Progenitor cell of endocrine pancreas (in vitro differentiated cells): ENCODE measurements at places on chromosomes 11 and 22. TPM values are rescaled to one million over a fixed set of nuclear protein-coding genes. Genes with fewer than 3 reads are reported as not detected.

DNA sequence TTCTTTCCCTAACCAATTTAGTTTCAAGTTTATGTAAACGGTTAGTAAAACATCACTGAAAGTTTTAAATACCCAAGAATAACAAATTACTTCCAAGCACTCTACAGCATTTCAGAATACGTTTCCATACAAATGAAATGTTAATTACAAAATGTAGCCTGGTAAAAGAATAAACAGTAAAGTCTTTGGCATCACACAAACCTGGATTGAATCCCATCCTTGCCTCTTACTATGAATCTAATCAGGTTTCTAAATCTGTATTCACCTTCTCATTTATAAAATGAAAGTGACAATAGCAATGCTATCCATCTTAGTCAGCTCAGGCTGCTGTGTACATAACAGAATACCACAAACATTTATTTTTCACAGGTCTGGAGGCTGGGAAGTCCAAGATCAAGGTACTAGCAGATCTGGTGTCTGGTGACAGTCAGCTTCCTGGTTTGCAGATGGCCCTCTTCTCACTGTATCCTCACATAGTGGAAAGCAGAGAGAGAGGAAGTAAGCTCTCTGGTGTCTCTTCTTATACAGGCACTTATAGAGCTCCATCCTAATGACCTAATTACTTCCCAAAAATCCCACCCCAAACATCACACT, 19.2 kb downstream of the FAM168A start:
- DNase-seq, result no peak

DNA sequence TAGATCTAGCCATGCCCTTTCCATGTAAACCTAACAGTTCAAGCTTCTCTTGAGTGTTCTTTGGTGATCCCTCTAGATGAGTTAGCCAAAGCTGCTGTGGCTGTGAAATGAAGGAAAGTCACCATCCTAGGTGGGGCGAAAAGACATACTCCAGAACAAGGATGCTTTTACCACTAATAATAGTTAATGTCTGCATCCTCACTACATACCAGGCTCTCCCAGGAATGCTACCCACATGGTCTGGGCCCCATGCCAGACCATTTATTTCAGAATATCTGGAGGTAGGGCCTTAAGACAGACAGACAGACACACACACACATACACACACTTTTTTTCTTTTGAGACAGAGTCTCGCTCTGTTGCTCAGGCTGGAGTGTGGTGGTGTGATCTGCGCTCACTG, 14.7 kb downstream of the ABTB2 start:
- DNase-seq, result no peak

GRCh38 chr11:84886344-84886743, 740.8 kb downstream of the DLG2 start:
- no peak for DNase-seq

- no peak for DNase-seq
Observed at GRCh38 chr11:102177974-102178631, 67.9 kb downstream of the YAP1 start.

GRCh38 chr22:24506802-24507438, 11.8 kb downstream of the UPB1 start:
- DNase-seq, result no peak

- no peak for DNase-seq
Observed at GRCh38 chr11:5243816-5244180, 5.9 kb downstream of the HBG1 start.

- peak; percentile 49 for DNase-seq
Observed at GRCh38 chr22:35840302-35840739, 122.6 kb downstream of the APOL5 start.

- DNase-seq, result no peak
Observed at GRCh38 chr22:45157907-45158306, 5.8 kb upstream of the NUP50 start.

- DNase-seq, result no peak
Observed at GRCh38 chr11:79039122-79039521, 401.7 kb downstream of the TENM4 start.

DNA sequence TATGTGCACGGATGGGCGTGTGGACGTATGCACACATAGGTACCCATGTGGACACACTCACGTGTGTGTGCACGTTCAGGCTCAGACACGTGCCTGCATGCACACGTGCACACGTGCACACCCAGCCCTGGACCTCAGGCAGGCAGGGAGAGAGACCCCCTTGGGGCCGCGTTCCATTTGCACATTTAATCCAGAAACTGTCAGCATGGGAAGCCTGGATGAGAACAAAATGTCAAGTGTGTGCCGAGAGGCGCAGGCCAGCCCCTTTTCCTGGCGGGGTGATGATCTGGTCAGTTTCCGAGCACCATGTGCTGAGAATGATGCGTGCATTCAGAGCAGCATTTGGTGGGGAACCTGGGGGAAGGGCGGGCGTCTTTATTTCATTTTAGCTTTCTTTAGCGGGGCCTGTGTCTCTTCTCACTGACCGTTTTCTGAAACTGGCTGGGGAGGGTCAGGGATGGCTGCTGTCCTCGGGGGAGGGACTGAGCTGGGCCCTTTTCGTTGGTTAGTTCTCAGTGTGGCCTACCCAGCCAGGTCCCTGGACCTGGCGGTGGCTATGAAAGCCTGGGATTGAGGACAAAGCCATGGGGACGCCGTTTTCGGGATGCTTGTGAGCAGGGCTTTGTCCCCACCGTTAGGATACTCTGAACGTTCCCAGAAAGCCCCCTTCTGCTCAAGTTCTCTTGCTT, 96.3 kb downstream of the KCNQ1 start:
- DNase-seq, result no peak

- DNase-seq, result peak; percentile 69
Observed at GRCh38 chr11:69640995-69641581, at the start of gene CCND1. Gene CCND1, plus strand, starts transcription at chr11:69641156. Its CDS starts 158 bp downstream, at chr11:69641314.

GRCh38 chr11:3009481-3009880, 17.4 kb upstream of the NAP1L4 start:
- no peak for DNase-seq

GRCh38 chr11:117180661-117181585, 2.4 kb downstream of the SIDT2 start:
- peak; percentile 34 for DNase-seq

GRCh38 chr11:9656864-9657263, 7.0 kb upstream of the SWAP70 start:
- DNase-seq, result no peak

DNA sequence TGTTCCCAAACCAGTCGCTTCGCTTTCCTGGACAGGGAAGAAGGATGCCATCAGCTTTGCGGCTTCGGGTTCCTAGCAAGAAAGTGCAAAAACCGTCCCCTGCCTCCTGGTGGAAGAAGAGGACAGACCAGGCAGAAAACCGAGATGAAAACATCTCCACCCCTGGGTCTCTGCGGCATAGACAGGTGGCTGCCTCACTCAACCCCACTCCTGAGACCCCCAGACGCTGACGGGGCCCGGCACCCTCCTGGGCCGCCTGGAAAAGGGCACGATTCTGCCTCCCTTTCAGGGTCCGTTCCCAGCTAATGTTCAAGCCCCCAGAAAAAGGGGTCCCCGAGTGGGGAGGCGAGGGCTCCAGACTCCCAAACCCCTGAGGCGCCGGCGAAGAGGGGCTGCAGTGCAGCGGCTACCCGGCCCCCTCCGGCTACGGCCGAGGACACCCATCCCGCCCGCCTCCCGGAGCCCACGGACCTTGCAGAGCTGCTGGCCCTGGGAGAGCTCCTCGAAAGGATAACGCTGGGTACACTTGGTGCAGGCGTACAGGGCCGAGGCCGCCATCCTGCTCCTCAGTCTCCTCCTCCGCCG, 569 bp downstream of the FAM76B start:
- peak; percentile 25 for DNase-seq

DNA sequence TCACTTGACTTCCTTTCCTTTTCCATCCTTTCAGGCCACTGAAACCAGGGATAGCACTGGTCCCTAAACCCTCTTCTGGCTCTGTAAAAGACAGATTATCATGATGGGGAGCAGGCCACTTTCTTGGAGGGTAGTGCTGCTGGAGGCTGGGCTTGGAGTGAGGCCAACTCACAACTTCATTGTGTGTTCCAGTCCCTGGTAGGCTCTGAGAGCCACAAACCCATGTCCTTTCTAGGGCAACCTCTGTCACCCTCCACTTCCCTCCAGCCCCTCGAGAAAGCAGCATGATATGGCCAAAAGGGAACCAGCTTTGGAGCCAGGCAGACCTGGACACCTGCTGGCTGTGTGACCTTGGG, 2.3 kb downstream of the TKFC start:
- DNase-seq, result no peak

DNA sequence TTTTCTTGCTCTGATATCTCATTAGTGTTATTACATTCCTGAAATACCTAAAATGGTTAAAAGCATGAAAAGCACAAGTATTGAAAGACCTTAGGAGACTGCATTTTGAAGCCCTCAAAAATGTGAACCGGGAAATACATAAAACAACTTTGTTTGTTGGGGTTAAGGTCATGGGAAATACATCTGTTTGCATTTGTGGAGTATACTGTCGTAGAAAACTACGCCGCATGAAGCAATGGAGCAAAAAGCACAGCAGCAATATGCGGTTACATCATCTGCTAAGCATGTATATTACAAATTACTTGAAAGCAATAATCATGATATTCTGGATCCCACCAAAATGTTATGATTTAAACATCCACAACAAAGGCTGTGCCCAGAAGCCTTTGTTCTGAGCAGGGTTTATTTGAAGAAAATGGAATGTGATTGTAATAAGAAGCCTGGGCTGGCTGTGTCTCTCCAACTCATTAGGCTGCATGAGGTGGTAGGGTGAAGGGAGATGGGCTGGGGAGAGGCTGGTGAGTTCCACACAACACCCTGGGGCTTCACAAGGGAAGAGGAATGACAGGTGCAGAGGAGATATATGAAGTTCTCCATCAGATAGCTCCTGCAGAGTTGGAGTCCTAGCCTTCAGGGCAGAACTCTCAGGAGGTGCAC, 64.7 kb upstream of the LIN7C start:
- DNase-seq, result no peak

GRCh38 chr22:47020166-47020565, 257.7 kb downstream of the TBC1D22A start:
- DNase-seq, result no peak

- DNase-seq, result no peak
Observed at GRCh38 chr11:64327375-64327774, 9.5 kb downstream of the PRDX5 start.

DNA sequence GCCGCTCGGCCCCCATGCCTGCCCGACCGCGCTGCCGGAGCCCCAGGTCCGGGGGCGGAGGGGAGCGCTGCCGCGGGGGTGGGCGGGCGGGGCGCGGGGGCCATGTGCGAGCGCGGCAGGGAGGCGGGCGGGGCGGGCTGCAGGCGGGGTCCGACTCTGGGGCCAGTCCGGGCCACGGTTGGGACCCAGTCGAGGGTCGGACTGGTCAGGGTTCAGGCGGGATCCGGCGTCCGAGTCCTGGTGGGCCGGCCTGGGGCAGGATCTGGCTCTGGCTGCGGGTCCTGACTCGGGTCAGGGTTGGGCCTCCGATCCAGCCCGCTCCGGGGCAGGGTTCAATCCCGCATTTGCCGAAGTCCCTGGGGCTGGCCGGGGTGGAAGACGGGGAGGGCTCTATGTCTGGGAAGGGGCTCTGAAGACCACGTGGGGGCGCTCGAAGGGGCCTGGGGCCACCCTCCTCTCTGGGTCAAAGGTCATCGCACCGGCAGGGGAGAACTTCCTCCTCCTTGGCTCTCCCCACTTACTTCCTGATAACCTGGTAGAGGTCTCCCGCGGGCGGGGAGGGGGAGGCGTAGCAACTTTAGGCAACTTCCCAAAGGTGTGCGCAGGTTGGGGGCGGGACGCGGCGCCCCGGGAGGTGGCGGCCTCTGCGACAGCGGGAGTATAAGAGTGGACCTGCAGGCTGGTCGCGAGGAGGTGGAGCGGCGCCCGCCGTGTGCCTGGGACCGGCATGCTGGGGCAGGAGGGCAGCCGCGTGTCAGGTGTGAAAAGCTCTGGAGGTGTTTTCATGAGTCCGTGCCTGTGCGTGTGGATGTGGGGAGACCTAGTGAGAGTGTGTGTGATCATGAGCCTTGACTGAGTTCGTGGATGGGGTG, 603 bp downstream of the ESRRA start:
- DNase-seq, result peak; percentile 75

- DNase-seq, result no peak
Observed at GRCh38 chr11:60119710-60120109, 31.2 kb downstream of the MS4A2 start.

DNA sequence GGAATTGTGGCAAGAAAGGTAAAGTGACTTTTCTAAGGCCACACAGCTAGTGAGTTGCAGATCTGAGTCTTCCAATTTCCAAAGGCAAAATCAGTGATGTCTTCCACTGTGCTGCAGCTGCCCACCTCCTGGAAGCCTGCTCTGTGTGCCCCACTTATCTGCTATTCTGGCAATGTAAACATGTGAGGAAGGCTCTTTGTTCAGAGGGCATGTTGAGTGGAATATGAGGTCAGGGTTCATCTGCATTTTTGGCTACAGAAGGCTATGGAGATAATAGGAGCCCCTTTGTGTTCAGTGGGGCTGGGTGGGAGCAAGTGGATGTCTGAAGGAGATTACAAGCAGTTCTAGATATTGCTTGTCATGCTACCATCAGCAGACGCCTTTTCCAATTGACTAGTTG, 396.2 kb downstream of the BUD13 start:
- DNase-seq, result no peak

DNA sequence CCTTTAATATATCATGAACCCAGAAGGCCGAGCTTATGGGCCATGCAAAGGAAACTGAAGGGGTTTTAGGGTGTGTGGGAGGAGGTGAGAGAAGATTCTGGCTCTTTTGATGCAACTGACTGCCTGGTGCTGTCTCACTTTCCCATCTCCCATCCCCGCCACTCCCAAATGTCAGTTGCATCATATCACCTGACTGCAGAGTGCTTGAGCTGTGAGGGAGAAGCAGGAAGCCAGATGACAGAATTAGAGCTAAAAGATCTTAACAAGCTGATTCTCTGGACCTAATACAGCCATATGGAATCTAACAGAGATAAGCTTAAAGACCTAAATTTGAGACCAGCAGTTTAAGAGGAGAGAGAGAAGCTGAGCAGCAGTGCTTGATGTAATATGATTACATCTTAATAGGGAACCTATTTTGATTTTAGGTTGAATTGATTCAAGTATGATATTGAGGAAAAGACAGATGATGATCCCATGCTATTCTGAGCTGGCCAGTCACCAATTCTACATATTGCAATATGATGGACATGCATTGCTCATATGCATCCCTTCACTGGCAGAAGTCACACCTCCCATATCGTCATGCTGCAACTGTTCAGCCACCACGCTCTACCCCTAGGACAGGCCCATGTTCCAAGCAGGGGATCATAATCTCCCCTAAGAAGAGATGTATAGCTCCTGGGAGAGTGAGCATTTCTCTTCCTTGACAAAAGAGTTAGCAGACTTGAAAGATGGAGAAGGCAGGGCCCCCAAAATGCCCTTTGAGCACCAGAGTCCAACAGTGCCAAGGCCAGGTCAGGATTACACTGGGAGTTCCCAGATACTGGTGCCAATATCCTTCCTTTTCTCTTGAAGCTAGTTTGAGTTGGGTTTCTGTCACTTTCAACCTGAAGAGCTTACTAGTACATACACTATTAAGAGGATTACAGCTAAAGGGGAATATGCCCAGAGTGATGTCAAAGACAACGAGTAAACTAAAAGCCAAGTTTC, 44.9 kb downstream of the PLEKHA7 start:
- no peak for DNase-seq

GNG3 gene
- 1.8 and 2.0 TPM in 2 replicates for total RNA-seq

TIMM10B gene
- total RNA-seq, result 34.2 and 37.5 TPM in 2 replicates

OR52I1 gene
- not detected in 2 replicates for total RNA-seq

ACRV1 gene
- 0.50 and 0.55 TPM in 2 replicates for total RNA-seq

APOL5 gene
- not detected in 2 replicates for total RNA-seq

BTBD18 gene
- not detected in 2 replicates for total RNA-seq

NCF4 gene
- not detected in 2 replicates for total RNA-seq

LIPT2 gene
- total RNA-seq, result 8.8 and 9.1 TPM in 2 replicates

SCGB1D2 gene
- not detected in 2 replicates for total RNA-seq

PTGDR2 gene
- 2.0 and 2.2 TPM in 2 replicates for total RNA-seq

CRYBB2 gene
- 0.81 TPM in 1 of 2 replicates, not detected in the other for total RNA-seq

RIC3 gene
- 23.1 and 23.4 TPM in 2 replicates for total RNA-seq

GSTT2B gene
- total RNA-seq, result 4.8 and 5.4 TPM in 2 replicates
